ENCODE measurements at places on chromosomes 13 and 19. TPM values are rescaled to one million over a fixed set of nuclear protein-coding genes. Genes with fewer than 3 reads are reported as not detected.

- peak; percentile 72 for DNase-seq
Measured at GRCh38 chr19:2494447-2495129, 18.7 kb downstream of the GADD45B start.

PEX11G gene
- total RNA-seq = 1.3 TPM

GRCh38 chr19:55165952-55166529 is 372 bp downstream of the DNAAF3 start:
- peak; percentile 66 for DNase-seq

LYPD5 gene
- 2.0 TPM for total RNA-seq

DNA sequence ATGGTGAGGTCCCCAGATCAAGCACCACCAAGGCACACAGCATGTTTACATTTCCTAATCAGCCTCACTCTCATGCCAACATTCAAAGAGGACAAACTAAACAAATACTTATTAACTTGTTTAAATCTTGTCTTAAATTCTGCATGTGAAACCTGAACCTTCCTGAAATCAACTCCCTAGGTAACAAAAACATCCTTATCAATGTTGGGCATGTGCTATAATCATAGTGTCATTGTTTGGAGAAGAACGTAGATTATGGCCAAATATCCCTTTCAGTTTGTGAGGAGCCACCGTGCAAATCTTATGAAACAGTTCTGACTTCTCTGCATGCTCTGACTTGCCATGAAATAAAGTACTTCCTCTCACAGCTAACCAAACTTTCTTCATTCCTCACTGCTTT is 123.8 kb downstream of the NDFIP2 start:
- DNase-seq = no peak

KASH5 gene
- not detected for total RNA-seq

DNA sequence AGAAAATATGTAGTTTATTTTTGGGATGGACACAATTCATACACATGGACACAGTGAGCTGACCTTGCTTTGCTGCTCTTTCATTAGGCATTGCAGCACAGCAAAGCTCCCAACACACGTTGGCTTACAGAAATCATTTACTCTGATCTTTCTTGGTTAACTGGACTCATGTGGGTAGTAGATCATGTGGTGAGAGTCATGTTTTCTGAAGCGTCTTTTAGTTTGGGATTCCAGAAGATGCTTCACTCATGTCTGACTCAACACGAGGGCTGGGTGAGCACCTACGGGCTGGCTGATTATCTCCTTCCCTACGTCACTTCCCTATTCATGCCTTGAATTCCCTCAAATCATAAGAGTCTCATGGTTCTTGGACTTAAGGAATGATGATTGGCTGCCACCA is 12.1 kb upstream of the LGALS16 start:
- no peak for DNase-seq

MAST1 gene
- 1.8 TPM for total RNA-seq

DNA sequence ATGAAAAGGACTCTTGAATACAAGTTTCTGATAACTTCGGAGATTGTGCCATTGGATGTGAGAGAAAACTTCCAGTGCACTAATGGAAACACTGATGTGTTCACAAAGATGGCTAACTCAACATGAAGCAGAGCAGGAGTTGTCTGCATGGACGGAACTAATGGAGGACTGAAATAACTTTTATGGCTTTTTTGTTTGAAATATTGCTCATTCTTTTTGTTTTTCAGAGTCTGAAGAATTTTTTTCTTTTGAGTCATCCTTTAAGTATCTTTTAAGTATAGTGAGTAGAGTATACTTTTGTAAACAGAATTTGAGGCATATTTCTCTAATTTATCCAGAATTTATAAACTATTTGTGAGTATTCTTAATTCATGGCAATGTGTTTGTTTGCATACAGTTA is 25.7 kb downstream of the CRYL1 start:
- DNase-seq = no peak

DNA sequence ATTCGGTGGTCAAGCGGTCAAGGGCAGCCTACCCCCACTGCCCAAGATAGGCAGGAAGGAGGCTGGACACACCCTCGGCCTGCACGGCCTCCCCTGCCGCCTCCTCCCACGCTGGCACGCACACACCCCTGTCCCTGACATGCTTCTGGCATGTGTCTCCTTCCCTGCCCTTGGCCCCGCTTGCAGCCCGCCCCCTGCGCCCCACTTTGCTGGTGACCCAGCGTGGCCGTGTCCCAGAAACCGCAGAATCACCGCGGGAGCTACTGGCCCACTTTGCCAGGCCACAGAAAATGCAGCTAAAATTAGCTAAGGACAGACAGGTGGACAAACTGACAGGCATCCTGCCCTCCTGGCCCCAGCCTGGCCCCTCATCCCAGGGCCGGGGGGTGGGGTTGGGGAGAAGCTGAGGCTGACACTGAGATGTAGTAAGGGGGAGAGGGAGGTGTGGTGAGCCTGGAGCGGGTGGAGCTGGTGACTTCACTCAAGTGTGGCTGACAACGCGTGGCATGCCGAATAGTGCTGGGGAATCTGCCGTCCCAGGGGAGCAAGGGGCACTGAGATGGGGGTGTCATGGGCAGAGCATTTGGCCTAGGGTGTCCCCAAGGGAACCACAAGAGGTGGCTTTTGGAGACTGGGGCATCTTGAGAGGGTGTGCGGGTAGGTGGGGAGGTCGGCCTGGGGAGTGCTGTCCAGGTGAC is 2.4 kb downstream of the SHANK1 start:
- DNase-seq = no peak

- peak; percentile 76 for DNase-seq
Measured at GRCh38 chr19:49333811-49334288, 1.4 kb upstream of the CD37 start.

GAS6 gene
- total RNA-seq = 2.6 TPM

GRCh38 chr19:12353375-12353774 is 12.1 kb downstream of the ZNF442 start:
- no peak for DNase-seq

EML2 gene
- 93.1 TPM for total RNA-seq

DNA sequence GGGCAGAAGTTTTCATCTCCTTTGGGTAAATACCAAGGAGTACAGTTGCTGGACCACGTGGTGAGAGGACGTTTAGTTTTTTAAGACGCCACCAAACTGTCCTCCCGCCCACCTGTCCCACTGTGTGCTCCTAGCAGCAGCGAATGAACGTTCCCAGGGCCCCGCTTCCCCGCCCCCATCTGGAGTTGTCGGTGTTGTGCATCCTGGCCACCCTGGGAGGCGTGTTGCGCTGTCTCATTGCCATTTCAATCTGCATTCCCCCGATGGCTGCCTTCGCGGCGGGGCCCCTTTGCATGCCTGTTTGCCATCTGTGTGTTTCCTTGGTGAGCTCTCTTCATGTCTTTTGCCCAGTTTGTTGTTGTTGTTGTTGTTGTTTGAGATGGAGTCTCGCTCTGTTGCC is 76.1 kb downstream of the KDM4B start:
- DNase-seq = no peak

TNNI3 gene
- total RNA-seq = not detected

DNA sequence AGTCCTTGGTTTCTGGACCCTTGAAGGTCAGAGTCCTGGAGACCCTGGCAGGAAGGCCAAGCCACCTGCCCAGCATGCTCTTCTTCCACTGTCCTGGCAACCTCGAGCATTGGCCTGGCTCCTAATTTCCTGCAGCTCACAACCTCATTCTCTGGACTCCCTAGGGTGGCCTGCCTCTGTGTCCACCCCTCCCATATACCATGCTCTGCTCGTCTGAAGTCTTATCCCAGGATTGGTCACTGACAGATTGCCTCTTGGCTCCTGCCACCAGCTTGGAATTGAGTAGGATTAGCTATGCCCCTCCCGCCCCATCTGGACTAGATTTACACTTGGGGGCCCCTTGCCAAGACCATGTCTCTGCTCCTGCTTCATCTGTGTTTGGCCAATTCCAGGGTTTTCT is 17.1 kb upstream of the WASF3 start:
- DNase-seq = no peak

SPPL2B gene
- 90.6 TPM for total RNA-seq

IGFL2 gene
- not detected for total RNA-seq

All from activated naive CD8-positive, alpha-beta T cell treated with anti-CD3 and anti-CD28 coated beads, Interleukin-2, amount 10 ng/mL, durations not matched to agents 7 days and 5 days (primary cell).